ENCODE measurements at places on chromosomes 4 and X.

GRCh38 chrX:16076834-16077233 is 46.5 kb upstream of the GRPR start:
- DNase-seq = no peak

DNA sequence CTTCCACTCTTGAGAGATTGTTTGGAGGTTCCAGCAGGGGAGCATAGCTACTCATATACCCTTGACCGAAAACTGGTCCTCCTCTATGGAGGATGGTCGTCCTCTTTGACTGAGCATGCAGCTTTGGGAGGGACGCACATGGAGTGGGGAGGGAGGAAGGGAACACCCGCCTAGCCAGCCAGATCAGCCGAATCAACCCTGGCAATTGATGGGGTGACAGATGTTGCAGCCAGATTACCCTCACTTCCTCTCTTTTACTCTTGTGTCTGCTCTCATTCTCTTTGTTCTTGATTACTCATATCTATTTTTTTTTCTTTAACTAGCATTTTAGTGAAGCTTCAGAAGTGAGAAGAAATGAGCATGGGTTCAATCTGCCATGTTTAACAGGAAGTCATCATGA is 19.6 kb downstream of the MGST2 start:
- DNase-seq = no peak

- no peak for DNase-seq
Observed at GRCh38 chr4:168562041-168562571, 65.3 kb downstream of the PALLD start.

GRCh38 chrX:154486052-154486395 is 391 bp downstream of the UBL4A start:
- DNase-seq = peak; percentile 32

GRCh38 chr4:182944484-182945213 is 27.5 kb upstream of the DCTD start:
- no peak for DNase-seq

Data from NCI-H146 (cell line).